ENCODE measurements at places on chromosomes 16 and 17.
A peak's percentile ranks its signal among the peaks of the same experiment; 100 is the strongest.

DNA sequence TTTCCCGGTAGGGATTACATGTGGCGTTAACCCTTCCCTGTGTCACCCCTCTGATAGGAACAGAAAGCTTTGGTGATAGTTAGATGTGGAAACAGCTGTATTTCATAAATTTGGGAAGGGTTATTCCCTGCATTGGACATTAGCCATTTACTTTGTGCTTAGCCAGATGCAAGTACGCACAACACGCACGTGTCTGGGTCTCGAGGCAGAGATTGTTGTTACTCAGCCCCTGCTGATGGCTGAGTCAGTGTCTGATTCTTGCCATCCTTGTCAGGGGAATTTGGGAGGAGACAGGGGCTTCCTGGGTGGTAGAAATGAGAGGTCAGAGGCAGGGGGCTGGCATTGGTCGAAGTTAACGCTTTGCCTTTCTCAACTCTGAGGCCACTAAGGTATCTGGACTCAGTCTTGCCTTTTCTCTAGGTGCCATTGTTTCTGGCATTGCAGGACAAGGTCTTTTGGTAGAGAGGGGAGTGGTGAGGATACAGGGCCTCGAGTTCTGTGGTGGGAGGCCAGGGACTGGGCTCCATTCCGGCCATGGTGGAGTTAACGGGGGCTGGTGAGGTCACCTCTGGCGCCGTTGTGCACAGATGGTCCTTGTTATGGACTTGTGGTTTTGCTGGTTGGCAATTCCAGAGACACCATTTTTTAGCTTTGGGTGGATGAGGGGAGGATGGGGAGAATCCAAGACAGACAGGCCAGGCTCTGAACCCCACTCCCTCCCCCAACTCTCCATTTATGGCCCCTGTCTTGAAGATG, 8.2 kb downstream of the MMP2 start:
- DNase-seq, result no peak

DNA sequence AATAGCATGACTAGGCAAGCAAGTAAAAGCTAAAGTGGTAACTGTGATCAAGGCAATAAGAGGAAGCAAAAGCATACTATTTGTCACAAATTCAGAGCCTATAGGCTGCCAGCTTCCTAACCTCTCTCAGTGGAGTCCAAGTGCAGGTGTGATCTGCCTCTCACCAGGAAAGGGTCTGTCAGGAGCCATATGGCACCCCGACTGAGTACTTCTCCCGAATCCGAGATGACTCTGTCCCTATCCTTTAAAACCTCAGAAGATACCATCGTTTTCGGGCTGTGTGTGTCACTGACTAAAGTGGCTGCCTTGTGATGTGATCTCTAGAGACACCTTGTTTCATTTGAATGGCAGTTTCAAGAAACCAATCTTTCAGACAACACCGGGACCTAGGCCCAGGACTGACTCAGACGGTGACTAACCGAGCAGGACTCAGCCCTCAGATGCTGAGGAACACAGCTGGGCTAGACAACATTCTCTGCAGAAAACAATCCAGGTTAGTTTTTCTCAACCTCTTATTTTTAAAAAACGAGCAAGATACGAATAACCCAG, 63.6 kb downstream of the SMG6 start:
- DNase-seq, result peak; percentile 85

DNA sequence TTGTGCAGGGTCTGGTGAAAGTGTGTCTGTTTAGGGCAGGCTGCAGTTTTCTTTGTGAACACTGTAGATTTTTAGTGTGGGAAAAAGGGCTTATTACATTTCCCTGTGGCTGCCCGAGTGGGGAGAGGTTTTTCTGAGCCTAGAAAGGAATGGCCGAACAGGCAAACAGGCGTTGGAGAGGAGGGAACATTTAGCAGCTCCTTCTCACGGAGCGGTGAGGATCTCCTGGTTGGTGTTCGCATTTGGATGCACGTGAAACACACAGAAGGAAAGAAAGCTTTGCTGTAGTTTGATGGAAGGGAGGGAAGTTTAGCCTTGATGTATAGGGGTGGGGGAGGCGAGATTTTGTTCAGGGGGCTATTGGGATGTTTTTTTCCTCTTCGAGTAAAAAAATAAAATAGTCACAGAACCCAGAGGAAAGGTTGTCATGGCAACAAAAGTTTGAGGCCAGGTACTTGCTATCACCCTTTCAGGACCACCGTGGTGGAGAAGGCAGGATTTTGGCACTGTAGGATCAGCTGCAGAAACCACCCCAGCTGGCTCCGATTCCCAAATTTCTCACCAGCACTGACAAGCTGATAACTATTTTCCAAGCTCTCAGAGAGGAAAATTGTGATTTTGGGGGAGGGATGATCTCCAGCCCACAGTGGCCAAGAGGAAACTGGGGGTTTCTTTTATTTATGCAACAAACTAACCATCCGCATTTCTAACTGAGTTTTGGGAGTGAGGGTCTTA, 3.5 kb downstream of the GSG1L start:
- no peak for DNase-seq

- DNase-seq, result no peak
Measured at GRCh38 chr17:67285360-67285759, 40.4 kb upstream of the HELZ start.

GRCh38 chr16:9060225-9060624, 31.2 kb upstream of the HAPSTR1 start:
- DNase-seq, result no peak

GRCh38 chr17:59890720-59891119, 2.0 kb downstream of the TUBD1 start:
- no peak for DNase-seq

DNA sequence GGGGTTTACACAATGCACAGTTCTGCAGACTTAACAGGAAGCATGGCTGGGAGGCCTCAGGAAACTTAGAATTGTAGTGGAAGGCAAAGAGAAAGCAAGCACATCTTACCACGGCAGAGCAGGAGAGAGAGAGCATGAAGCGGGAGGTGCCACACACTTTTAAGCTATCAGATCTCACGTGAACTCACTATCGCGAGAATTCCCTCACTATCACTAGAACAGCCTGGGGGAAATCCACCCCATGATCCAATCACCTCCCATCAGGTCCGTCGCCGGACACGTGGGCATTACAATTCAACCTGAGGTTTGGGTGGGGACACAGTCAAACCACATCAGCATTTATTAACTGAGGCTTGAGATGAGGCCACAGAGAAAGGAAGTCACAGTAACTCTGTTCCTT, 326.7 kb downstream of the C16orf95 start:
- no peak for DNase-seq

DNA sequence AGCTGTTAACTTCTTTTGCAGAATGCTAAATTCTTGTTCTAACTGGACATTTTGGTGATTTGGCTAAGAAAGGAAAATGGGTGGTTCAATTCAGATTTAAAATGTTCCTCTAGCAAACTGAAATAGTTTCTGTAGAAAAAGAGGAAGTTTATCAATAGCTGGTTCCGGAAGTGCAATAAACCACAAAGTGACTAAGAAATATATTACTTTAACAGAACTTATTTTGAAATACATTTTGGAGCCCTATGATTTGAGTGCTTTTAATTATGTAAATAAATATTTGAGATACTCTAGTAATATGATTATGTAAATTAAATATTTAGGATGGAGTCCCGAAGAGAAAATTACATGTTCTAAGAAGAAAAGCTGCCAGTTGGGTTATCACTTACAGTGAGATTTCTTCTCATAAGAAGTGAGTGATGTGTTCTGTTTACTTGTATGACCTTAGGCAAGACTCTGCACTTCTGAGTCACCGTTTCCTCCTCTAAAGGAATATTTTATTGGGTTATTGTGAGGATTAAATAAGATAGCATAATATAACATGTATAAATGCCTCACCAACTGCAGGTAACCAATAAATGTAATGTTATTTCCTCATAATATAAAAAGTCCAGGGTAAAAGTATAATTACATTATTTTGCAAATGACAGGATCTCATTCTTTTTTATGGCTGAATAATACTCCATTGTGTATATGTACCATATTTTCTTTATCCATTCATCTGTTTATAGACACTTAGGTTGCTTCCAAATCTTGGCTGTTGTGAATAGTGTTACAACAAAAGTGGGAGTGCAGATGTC, at the start of gene EVI2B:
Gene EVI2B (minus strand): TSS at position 73 of the 800 bp plus-strand sequence. CDS start 8,445 bp downstream, outside the sequence.
- DNase-seq, result no peak

DNA sequence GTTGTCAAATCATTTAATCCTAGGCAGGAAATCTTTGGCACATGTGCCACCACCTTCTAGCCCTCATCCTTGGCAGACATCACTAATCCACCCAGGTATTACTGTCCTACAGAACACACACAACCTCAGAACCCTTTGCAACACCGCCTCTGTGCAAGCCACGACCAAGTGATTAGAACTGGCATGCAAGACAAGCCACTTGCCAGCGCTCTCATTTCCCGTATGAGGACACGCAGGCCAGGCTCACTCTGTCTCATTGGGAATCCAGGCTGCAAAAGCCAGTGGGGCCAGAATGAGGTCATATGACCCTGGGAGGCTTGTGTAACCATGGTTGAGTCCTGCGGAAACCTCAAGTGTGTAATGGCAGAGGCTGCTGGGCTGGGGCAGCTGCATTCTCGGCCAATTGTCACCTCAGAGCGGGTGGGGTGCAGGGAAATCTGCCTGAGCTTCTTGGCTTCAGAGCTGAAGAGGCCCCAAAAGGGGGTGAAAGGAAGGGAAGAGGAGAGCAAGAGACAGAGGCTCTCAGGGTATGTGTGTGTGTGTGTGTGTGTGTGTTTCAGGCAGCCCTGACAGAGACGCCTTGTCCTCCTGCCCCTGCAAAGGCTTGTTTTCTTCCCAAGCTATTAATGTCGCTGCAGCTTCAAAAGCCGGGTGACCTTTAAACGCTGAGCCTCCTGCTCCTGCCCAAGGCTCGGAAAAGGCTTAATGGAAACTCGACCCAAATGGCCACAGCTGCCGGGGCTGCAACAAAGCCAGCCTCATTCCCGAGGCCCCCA, 43.2 kb upstream of the MRPS23 start:
- DNase-seq, result peak; percentile 89

DNA sequence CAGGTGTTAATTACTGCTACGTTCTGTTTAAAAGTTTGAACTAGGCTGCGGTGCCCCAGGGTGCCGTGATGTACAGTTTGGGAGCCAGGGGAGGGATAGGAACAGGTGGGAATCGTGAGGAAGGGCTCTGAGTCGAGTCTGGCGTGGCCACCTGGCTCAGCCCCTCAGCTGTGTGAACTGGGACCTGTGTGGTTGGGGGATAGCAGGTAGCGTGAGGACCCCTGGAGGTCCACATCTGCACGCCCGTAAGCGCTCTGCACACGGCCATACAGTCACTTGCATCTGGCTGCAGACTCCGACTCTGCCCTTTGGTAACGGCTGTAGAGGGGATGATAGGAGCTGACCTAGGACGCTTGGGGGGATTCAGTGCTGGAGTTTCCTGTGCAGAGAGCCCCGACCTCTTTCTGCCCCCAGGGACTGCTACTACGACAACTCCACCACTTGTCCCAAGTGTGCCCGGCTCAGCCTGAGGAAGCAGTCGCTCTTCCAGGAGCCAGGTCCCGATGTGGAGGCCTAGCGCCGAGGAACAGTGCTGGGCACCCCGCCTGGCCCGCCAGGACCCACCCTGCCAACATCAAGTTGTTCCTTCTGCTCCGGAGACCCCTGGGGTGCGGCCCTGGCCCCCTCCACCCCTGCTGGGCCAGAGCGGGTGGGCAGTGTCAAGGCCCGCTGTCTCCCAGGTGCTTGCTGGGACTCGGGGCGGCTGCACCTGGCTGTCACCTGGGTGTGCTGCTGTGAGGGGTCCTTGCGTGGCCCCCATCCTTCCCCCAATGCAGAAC, 17.1 kb downstream of the DEF8 start:
- DNase-seq, result no peak

DNA sequence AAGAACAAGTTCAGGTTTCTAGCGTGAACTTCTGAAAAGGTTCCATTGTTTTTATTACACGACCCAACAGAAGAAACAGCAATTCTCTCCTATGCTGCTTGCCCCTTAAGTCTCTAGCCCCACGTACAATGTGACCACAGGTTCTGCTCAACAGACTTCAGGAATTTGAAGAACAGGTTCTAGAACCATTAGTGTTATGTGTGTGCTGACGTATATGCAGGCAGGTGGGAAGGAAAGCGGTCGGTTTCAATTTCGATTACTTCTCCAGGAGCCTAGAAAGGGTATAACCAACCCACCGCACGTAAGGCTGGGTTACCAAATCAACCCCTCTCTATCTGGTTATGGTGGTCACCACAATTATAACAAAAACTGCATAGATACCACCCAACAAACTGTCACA, 39.4 kb downstream of the XPO6 start:
- DNase-seq, result no peak

GRCh38 chr17:63774141-63774968, at the start of gene DDX42:
DDX42 (plus strand) TSS chr17:63774170; CDS start chr17:63787050, 12,880 bp downstream.
- no peak for DNase-seq

DNA sequence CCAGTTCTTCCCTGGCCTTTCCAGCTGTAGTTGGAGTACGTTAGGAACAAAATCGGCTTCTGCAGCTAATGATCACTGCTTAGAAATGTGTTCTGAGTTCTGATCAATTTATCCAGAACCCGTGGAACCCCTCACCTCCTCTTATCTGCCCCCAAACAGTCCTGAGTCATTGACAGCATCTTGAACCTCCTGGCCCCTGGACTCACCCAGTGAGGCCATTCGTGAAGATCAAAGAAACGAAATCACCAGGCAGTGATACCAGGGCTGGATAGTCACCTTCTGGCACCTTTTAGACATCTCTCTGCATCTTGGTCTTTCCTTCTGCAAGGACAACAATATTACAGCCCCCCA, 17.0 kb upstream of the EXOC7 start:
- no peak for DNase-seq

DNA sequence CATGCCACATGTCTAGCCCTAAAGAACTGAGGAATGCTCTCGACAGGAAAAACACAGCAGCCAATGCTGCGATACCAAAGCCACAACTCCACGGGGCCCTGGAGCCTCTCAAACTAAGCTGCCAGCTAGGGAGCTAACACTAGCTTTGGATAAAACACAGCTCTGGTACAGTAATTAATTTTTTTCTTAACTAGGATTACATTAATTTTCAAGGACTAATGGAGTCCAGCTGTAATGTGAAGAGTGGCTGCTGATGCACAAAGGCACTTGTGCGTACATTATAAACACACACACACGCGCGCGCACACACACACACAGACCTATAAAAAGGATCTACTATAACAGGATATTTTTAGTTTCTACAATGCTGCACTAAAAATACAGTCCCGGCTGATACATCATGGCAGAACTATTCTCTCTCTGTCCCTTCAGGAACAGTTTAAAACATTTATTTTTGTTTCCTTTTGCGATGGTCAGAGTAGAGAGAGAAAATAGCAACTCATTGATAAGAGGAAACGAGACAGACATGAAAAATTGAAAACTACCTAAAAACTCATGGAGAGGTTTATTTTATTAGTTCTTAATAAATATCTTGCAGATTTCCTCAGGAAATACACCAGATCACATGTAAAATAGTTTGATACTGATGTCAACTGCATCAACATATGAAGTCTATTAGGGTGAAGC, 88.5 kb downstream of the SMG6 start:
- no peak for DNase-seq

- DNase-seq, result no peak
Measured at GRCh38 chr16:54425068-54425467, 138.5 kb upstream of the IRX3 start.

- peak; percentile 41 for DNase-seq
Measured at GRCh38 chr16:66988197-66988788, at the start of gene CES4A. CES4A (plus strand) TSS chr16:66988589; CDS start chr16:66988773, 184 bp downstream.

- DNase-seq, result no peak
Measured at GRCh38 chr17:49527927-49528651, 33.0 kb downstream of the NGFR start.

- DNase-seq, result peak; percentile 90
Measured at GRCh38 chr17:83083368-83084201, 4.2 kb downstream of the METRNL start.

GRCh38 chr16:19555938-19556771, 652 bp downstream of the VPS35L start:
- no peak for DNase-seq
